ENCODE measurements at places on chromosomes 11 and 22. TPM values are rescaled to one million over a fixed set of nuclear protein-coding genes. Genes with fewer than 3 reads are reported as not detected.
A peak's percentile ranks its signal among the peaks of the same experiment; 100 is the strongest.

GRAP2 gene
- 34.4 TPM for total RNA-seq

HPX gene
- total RNA-seq, result not detected

TP53AIP1 gene
- not detected for total RNA-seq

GRCh38 chr22:37166675-37167066 is 17.0 kb upstream of the IL2RB start:
- H3K36me3 ChIP-seq, result no peaks in the 10 kb centered on the region
- peaks cover 69% of the 10 kb centered on the region for H3K4me1 ChIP-seq
- peak; percentile 94 for DNase-seq
- peak overlapping the region; percentile 78 for H3K27ac ChIP-seq
- H3K4me3 ChIP-seq, result peak overlapping the region; percentile 69

- no peaks in the 10 kb centered on the region for H3K4me1 ChIP-seq
- H3K4me3 ChIP-seq, result no peak overlapping the region
- no peaks in the 10 kb centered on the region for H3K27me3 ChIP-seq
- H3K27ac ChIP-seq, result no peak overlapping the region
- H3K36me3 ChIP-seq, result no peaks in the 10 kb centered on the region
Measured at GRCh38 chr11:134758342-134758931, 346.4 kb upstream of the B3GAT1 start.

GRCh38 chr22:40388231-40388630 is 17.8 kb downstream of the SGSM3 start:
- H3K4me1 ChIP-seq, result peaks cover 41% of the 10 kb centered on the region
- H3K27ac ChIP-seq, result no peak overlapping the region
- DNase-seq, result no peak
- no peak overlapping the region for H3K4me3 ChIP-seq
- H3K36me3 ChIP-seq, result peaks cover 16% of the 10 kb centered on the region
- H3K27me3 ChIP-seq, result no peaks in the 10 kb centered on the region

DNA sequence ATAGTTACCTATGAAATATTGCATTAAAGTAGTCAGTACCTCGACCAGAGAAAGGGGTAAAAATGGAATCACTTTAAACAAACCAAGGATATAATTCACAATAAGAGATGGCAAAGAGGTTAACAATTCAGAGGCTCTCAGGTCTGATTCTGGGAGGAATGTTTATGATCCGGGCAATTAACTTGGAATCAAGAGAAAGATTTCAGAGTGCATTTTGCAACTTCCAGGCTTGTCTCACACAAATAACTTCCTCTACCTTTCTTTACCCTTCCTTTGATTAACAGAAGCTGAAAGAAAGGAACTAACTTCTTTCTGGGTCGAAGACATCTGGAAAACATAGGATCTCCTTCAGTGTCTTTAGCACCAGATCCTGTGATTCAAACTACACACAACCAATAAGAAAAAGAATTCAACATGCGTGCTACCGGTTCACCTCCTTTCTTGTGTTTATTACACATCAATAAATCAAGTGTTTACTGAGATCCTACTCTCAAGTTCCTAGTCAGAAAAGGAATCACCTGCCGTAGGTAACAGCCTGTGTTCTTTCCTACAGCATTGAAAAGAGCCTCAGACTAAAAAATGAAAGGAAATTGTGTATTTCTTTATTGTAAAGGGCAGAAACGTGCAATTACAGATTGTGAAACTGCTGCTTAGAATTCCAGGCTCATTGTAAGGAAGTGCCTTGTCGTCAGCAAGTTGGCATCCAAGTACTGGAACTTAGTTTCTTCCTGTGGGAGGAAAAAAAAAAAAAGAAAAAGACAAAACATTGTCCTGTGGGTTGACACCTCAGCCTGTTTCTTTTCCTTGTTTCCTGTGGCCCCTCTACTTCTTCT is 29.5 kb downstream of the CARD18 start:
- peaks cover 25% of the 10 kb centered on the region for H3K27me3 ChIP-seq
- H3K4me1 ChIP-seq, result peaks cover 14% of the 10 kb centered on the region
- DNase-seq, result no peak
- H3K36me3 ChIP-seq, result no peaks in the 10 kb centered on the region

DNA sequence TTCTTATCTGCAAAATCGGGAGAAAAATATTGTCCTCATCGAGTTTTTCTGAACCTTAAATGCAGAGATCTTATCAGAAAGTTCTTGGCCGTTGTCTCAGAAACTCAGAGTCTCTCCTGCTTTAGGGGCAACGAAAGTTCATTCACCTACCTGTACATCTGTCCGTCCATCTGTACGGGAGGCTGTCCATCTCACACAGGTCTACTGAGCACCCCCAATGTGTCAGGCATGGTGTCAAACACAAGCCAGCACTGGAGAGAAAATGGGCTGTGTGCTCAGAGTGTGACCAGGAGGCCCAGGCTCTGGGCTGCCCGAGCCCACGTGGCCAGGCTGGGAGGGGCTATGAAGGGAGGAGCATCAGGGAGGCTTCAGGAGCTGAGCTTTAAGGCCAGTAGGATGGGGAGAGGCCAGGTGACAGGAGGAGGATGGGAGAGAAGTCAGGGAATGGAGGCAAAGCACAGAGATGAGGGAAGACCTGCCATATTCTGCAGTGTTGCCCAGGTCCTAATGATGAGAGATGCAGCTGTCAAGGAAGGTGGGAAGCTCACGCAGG is 62.4 kb upstream of the MYEOV start:
- H3K4me3 ChIP-seq, result no peak overlapping the region
- DNase-seq, result no peak
- no peak overlapping the region for H3K27ac ChIP-seq
- H3K36me3 ChIP-seq, result no peaks in the 10 kb centered on the region
- H3K27me3 ChIP-seq, result peaks cover 10% of the 10 kb centered on the region

DNA sequence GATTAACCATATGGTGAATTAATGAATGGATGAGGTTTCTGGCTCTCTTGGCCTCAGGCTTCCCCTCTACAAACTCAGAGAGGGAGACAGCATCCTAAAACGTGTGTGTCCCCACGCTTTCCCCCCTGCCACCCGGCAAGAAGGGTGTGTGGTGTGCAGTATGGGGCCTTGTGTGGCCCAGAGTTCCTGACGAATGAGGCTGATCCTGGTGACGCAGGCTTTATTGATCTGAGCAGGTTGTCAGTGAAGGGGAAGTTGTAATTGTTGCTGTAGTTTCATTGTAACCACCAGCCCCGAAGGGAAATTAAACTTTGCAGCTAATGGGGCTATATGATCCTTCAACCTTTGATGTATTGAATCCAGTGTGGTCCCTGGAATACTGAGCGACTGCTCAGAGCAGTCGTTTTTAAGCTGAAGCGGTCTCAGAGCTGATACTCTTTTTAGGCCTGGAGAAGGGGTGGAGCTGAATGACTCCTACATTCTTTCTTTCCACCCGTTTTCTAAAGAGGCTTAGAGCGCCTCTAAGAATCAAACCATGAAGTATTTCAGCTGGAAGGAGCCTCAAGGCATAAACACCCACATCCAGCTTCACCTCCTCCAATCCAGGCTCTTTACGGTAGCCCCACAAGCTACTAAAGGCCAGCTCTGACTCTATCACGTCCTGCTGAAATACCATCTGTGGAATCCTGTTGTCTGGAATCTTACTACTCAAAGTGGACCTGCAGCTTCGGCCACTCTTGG is 284.7 kb downstream of the MIAT start:
- H3K4me3 ChIP-seq, result no peak overlapping the region
- no peaks in the 10 kb centered on the region for H3K27me3 ChIP-seq
- no peak for DNase-seq
- peaks cover 2% of the 10 kb centered on the region for H3K36me3 ChIP-seq
- H3K4me1 ChIP-seq, result no peaks in the 10 kb centered on the region

DNA sequence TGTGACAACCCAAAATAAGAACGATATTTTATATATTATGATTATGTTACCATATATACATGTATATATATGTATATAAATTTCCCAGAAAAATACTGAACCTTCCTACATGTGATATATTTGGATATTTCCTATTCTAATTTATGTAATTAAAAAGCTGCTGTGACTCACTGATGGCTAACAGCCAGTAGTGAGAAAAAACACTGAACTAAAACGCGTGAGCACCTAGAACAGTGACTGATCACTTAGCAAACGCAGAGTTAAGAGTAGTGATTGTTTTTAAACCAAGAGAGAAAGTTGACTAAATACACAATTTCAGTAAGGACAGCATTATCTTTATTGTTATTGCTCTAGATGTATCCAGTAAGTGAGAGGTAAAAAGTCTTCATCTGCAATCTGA is 213.8 kb downstream of the TMEM135 start:
- no peak overlapping the region for H3K4me3 ChIP-seq
- H3K4me1 ChIP-seq, result peaks cover 14% of the 10 kb centered on the region
- no peak for DNase-seq
- H3K36me3 ChIP-seq, result peaks cover 2% of the 10 kb centered on the region

DNA sequence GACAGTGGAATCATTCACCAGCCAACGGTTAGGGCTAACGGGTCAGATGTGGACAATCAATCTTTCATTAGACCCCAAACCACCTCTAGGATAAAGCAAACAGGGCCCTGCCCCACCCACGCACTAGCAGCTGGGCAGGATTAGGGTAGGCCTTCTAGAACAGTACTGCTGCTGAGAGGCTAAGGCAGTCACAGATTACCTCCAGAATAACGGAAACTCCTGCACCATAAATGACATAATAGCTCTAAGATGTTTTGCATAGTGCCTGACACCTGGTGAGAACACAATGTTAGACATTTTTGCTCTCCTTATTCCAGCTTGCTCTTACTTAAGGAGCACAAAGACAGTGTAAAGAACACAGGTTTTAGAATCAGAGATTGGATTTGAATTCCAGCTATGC is 1.8 kb downstream of the SYTL2 start:
- peaks cover 11% of the 10 kb centered on the region for H3K27me3 ChIP-seq
- peaks cover 15% of the 10 kb centered on the region for H3K36me3 ChIP-seq
- H3K4me3 ChIP-seq, result peak overlapping the region; percentile 90

Measured in activated CD4-positive, alpha-beta T cell treated with anti-CD3 and anti-CD28 coated beads, Interleukin-2, amount 10 ng/mL, durations not matched to agents 24 days and 14 days (primary cell).